ENCODE measurements at places on chromosomes 6 and 20.

DNA sequence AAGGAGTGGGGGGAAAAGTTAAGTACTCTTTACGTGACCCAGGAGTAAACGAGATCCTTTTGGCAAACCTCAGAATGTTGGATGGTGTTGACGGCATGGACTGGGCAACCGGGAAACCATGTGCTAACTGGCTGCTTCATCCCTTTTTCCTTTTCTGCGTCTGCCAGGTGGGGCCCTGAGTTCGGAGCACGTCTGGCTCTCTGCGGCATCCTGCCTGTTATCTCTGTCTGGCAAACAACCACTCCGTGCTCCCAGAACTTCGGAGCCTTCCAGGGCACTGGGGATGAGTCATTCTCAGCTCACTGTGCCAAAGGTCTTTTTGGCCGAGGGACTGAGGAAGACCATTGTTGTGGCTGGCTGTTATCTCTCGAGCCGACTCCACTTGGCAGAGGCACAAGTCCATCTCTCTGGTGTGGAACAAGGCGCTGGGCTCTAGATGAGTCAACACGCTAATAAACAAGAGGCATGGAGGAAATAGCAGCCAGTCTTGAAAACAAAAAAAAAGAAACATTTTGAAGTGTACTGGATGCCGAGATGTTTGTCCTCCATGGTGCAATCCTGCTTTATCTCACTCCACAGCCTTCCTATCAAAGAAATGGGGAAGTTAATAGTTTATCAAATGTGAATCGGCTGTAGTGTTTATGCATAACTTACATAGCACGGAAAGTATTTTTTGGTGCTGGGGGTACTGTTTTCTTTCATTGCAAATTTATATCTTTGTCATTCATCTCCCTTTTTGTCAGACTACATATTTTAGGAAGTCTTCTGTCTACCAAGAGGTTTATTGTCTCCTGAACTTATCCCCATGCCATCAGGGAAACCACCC lies 64.6 kb upstream of the TXNDC5 start:
- peak; percentile 89 for DNase-seq

GRCh38 chr6:148203970-148204369 lies 138.7 kb upstream of the SASH1 start:
- DNase-seq: no peak

DNA sequence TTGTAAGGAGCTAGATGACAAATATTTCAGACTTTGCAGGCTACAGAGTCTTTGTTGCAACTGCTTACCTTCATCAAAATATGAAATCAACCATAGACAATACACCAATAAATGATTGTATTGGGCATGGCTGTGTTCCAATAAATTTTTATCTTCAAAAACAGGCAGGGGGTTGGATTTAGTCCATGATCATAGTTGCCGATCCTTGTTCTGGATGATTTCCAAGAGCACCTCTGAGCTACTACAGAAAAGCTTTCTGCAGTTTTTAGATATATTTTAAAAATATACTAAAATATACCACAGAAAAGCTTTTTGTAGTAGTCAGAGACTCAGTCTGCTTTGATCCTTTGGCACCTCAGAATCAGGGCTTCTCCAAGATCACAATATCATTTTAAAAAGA lies 145.0 kb downstream of the HTR1B start:
- DNase-seq: no peak

GRCh38 chr6:24334285-24334684 lies 23.6 kb downstream of the DCDC2 start:
- DNase-seq: no peak

GRCh38 chr6:5726976-5727718 lies 279.6 kb downstream of the NRN1 start:
- DNase-seq: no peak

DNA sequence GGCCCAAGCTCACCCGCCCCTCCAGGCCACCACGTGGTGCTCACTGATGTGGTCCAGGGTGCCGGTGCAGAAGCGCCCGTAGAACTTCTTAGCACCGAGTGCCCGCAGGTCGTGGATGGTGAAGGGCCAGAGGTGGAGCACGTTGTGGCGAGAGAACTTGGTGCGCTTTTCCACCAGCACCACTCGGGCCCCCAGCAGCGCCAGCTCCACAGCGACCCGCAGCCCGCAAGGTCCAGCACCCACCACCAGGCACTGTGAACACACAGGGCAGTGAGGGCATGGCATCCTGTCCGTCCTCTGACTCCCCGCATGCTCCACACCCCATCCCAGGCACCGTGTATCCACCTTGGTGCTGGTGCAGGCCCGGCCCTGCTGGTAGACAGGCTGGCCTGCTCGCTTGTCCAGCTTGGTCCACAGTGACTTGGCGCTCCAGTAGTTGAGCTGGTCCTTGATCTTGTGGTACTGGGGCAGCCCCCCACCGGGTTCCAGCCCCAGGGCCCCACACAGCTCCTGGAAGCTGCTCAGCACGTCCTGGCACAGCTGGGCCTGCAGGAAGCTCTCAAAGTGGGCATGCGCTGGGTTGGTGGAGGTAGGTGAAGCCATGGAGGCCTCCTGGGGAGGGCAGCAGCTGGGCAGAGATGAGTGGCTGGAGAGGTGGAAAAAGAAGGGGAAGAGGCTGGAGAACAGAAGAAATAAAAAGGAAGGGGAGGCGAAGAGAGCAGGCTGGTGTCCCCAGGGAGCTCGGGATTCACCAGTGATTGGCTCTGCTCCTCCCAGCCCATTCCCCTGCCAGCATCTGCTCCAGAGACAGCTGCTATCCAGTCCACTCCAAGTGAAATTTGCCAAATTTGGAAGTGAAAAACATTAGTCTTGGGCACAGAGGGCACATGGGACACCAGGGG lies 1.7 kb downstream of the MICAL1 start:
- no peak for DNase-seq
